ENCODE measurements at places on chromosomes 16 and 17.

- DNase-seq, result no peak
Observed at GRCh38 chr16:83732536-83732935, 75.2 kb upstream of the HSBP1 start.

DNA sequence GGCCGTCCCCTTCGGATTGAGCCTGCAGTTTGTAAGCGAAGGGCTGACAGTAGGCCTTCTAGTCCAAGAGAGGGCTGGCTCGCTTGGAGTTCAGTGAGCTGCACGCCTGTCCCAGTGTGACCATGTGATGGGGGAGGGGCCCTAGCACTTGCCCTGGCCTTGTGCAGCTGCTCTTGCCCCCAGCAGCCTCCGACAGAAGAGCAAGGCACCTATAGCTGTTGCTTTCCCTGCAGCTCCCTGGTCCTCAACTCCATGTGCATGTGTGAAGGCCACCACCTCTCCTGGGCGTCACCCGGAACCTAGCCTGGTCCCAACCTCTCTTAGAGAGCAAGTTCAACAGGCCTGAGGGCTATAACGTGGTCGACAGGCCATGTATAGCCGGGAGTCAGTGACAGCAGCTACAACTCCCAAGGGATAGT is 5.6 kb downstream of the SPHK1 start:
- DNase-seq, result no peak

DNA sequence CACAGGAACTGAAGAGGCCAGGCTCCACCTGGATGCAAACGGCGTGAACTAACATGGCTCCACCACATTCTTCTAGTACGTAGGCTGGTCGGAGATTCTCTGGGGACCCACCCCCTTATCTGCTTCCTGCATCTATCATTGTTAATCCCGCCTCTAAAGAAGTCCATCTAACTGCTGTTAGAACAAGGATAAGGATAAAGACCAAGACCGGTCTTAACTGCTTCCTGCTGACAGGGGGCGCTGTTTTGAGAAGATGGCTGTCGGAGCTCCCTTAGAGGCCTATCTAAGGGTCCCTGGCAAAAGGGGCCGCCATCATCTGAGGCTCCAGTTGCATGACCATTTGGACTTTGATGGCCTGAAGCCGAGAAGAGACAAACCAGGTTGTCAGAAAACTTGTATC is 25.8 kb upstream of the TNFSF12 start:
- DNase-seq, result no peak

DNA sequence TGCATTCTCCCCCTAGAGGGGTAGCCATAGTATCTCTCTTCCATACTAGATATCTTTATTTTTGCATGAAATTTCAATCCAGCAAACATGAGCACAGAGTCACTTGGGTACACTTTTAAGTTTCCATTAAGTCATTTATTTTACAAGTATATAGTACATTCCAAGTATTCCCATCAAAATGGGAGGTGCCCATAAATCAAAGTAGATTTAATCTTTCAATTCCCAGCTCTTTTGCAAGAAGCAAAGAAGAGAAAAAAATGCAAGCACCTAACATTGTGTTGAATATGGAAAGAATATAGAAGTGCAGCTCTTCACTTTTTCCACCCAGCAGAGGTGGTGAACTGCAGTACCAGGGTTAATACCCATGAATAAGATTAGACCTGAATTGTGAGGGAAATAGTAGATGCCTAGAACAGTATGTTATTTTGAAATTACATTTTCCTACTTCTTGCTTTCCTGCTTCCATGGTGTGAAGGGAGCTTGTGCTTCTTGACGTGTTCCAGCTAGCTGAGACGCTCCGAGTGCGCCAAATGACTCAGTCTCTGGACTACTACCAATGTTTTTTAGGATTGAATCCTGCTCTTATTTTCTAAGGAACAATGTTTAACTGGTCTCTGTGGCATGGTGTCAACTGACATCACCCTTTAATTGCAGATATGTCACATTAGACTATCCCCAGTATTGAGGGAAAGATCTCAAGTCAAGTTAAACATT is 151.1 kb upstream of the MAF start:
- no peak for DNase-seq

DNA sequence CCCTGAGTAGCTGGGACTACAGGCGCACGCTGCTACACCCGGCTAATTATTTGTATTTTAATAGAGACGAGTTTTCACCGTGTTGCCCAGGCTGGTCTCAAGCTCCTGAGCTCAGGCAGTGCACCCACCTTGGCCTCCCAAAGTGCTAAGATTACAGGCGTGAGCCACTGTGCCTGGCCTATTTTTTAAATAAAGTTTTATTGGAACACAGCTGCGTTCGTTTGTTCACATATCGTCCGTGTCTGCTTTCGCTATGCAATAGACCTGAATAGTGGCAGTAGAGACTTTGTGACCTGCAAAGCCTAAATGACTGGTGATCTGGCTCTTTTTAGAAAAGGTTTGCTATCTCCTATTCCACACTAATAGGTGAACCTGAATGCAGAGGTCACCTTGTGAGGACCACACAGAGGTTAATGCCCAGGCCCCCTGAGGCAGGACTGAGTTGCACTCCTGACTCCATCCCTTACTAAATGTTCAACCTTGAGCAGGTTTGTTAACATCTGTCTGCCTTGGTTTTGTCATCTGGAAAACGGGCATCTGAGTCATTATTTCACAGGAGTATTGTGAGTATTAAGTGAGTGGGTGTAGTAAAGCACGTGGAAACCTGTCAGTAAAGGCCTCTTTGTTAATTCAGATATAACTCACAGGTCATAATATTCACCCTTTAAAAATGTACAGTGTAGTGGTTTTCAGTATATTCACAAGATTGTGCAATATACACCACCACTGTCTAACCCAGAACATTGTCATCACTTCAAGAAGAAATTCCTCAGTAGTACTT is 157.5 kb upstream of the CACNG5 start:
- no peak for DNase-seq

GRCh38 chr16:11328172-11329070 is 16.8 kb upstream of the RMI2 start:
- DNase-seq, result no peak

- DNase-seq, result no peak
Observed at GRCh38 chr17:39702901-39703893, 3.3 kb downstream of the ERBB2 start.

GRCh38 chr16:66840883-66841282 is 3.3 kb upstream of the CA7 start:
- DNase-seq, result no peak

DNA sequence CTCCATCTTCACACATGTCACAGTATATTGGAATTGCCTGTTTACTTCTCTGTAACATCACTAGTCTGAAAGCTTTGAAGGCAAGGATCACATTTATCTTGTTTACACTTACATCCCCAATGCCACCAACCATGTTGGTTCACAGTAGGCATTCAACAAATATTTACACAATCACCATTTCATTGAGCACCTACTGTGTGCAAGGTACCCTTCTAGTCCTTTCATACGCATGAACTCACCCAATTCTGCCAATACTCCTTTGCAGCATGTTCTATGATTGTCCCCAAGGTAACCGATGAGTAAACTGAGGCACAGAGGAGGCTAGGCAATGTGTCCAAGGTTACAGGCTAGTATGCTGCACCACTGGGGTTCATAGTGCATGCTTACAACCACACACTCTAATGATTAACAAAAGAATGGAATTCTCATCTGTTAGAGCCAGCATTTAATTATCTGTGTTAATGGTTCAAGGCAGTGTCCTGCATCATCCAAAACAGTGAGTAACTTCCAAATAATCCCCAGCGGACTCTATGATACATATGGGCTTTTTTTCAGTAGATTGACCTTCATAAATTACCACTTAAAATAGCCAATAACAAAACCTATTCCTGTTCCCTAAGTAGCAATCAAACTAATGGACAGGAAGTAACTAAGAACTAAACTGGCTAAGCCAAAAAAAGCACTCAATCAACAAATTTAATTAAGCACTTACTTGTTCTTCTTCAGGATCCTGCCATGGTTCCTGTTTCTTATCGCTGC is 364.5 kb upstream of the XYLT1 start:
- no peak for DNase-seq

DNA sequence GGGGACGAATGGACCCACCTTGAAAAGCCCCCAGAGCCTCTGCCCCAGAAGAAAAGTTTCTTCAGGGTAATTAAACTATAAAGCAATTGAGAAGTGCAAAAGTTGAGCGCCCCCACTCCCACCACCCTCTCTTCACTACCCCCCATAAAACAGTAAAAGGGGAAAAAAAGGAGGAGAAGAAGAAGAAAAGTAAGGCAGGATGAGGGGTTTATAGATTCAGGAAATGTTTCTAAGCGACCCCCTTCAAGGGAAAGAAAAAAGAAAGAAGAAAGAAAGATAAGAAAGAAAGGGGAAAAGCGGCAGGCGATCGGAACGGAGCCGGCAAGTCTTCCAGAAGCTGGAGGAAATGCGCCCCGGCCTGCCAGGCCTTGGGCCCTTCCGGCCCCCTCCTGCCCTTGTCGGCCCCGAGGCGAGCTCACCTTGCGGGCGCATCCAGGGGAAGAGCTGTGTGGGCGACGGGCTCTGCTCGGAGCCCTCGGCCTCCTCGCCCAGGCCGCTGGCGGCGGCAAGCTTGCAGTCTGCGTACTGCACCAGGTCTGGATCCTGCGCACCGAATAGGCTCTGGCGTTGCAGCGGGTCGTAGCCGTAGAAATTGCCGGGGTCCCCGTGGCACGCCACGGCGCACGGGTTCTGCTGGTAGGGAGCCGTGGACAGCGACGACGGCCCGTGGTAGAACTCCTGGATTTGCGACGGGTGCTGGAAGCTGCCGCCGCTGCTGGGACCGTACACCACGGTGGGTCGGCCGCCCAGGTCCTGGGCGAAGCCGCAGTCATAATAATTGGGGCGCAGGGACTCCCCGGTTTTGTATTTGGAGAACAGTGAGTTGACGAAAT is 1.0 kb downstream of the HOXB8 start:
- DNase-seq, result peak; percentile 25

DNA sequence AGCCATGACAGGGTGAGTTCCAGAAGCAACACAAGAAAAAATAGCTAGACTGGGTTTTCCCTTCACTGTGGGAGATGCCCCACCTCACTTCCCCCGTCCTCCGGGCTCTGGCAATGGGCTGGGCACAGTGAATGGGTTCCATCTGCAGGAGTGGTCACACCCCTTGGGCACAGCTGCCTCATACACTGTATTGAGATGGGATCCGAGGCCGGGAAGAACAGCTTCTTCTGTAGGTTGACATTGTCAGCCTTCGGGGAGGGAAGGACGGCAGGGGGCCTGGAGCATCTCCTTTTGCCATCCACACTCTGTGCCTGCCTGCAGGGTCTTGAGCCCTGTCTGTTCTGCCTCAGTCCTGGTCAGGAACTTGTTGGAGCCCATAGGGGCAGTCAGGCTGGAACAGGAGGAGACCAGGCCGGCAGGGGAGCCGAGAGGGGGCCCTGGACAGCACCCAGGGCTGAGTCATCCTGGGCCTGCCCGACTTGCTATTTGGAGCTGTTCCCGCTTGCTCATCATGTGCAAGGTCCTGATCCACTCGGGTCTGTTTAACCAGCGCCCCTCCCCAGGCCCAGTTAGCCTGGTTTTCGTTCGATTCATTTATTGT is 286.7 kb downstream of the SEC14L1 start:
- no peak for DNase-seq

GRCh38 chr16:8644211-8645140 is 23.0 kb downstream of the METTL22 start:
- no peak for DNase-seq

DNA sequence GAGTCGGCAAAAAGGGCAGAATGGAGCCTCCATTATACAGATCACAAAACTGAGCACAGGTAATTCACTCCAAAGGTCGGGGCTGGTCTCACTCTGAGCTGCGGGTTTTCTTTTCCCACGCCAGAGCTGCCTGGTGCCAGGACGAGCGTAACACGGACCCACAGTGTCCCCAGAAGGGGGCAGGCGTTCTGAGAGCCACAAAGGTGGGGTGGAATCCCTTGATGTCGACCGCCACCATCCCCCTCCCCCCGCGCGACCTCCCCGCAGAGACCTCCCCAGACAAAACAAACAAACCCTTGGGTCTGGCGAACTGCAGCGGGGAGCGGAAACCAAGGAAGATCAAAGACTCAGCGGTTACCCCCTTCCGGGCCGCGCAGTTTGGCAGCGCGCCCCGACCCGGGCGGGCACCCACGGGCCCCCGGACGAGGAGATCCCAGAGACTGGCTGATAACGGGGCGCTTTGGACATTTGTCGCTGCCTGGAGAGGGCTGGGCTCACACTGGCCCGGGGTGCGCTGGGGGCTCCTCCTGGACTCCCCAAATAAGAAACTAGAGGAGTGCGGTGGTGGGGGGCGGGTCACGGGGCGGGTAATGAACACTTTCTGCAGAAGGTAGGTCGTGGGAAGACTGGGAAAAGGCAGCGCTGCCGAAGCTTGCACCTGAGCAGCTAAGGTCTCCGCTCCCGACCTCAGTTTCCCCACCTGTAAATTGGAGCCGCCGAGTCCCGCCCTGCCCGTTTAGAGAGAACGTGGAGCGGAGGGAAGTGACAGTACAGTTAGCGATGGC is 664 bp upstream of the NKD1 start:
- DNase-seq, result peak; percentile 0

DNA sequence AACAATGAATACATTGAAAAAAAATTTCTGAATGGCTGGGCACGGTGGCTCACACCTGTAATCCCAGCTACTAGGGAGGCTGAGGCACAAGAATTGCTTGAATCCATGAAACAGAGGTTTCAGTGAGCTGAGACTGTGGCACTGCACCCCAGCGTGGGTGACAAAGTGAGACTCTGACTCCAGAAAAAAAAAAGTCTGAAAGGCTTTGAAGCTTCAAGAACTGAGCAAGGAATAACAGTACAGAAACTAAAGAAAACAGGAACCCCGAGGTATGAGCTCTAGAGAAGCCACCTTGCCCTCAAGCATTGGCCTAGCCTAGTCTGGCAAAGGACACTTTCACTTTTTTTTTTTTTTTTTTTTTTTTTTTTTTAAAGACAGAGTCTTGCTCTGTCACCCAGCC is 45.0 kb downstream of the TEX2 start:
- no peak for DNase-seq

DNA sequence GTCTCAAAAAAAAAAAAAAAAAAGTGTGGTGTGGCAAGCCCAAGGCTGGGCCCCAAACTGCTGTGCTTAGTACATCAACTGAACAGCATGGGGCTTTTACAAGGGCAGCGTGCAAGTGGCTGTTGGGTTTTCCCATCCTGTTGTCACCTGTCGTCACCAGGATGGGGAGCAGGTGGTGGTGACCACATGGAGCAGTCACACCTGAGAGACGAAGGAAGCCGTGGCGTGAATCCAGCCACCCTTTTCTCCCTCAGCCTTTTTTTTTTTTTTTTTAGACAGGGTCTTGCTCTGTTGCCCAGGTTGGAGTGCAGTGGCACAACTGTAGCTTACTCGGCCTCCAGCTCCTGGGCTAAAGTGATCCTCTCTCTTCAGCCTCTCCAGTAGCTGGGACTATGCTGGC is 4.1 kb upstream of the MRPL58 start:
- DNase-seq, result no peak

GRCh38 chr17:81059026-81059425 is 24.1 kb downstream of the BAIAP2 start:
- no peak for DNase-seq

GRCh38 chr16:57949013-57949412 is 21.9 kb downstream of the CNGB1 start:
- DNase-seq, result no peak

Measured in NCI-H2227 treated with DMSO at 0.1 percent for 48 hours (cell line).